ENCODE measurements at places on chromosomes 4 and X.

DNA sequence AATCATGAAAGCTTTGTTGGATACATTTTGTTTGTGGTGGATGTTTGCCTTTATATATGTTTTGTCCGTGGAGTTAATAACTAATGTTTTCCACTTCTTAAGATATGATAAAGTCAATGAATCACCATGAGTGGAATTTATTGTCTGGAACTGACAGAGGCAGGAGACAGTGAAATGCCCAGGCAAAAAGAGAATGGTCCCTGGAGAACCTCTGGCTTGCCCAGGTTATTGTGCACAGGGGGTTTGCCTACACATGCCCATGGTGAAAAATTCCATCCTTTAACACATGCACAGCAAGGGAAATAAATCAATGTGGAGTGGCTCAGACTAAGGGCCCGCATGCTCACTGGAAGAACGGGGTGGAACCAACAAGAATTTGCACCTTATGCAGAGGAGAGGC is 964.3 kb upstream of the GRIA3 start:
- no peak for DNase-seq

DNA sequence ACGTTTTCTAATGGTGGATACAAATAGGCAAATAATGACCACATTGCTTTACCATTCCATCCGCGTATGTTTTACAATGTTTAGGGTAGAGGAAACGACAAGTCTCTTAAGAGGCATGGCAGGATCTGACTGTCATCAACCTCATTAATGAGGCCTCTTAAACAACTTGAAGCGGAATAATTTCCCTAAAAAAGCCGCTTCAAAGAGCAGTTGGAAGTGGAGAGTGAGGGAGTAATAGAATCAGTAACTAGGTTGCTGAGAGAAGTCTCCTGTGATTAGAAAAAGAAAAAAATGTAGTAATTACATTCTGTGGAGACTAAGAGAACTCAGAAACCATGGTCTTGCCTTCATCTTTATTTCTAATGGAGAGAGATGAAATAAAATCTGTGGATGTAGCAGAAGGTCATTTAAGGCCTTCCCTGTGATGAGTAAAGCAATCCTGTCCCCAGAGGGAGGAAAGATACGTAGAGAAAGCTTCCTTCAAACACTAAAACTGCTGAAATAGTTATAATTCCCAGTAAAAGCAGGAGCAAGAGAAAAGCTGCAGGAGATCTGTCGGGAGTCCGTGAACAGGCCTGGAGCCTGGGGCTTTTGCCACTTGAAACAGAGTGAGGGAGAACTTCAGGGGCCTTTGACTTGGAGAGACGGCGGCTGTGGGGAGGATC is 11.1 kb upstream of the SEPSECS start:
- DNase-seq: no peak

DNA sequence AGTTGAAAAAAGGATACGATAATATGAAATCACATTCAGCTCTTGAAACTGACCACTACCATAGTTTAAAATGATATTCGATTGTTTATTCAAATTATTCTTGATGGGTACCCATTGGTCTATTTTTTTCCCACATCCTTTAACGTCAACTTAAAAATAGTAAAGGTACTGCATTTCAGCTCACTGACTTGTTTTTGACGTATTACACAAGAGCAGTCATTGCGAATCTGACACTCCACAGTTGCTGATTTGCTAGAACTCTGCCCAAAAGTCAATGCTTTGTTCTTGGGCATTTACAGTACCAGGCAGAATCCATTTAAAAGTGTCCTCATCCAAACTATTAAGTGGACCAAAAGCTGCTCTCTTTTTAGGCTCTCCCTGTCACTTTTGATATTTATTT is 1.2 kb upstream of the PDS5A start:
- no peak for DNase-seq

DNA sequence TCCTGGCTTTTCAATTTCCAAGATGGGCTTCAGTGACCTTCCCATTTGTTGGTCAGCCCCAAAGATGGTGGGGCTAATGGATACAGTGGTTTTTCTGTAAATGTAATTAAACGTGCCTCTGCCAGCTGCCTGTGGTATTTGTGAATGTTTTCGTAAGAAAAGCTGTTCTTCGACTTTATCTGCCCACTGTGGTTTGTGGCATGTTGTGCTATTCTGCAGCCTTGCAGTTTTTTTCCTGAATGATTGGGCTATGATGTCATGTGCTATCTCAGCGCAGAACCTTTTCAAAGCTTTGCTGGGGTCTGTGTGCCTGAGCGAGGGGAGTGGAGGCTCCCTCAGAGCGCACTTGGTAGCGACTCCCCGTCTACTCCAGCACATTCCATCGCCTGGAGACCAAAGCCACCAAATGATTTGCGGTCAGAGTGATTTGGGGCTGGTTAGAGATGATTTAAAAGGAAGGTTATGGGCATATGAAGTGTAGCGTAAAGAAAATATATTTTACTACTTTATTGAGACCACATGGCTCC is 137.5 kb downstream of the PALLD start:
- no peak for DNase-seq

- DNase-seq: no peak
These were observed 88.4 kb upstream of the STIM2 start for GRCh38 chr4:26772096-26772873.

GRCh38 chr4:40121515-40121914 is 64.9 kb downstream of the N4BP2 start:
- DNase-seq: no peak

DNA sequence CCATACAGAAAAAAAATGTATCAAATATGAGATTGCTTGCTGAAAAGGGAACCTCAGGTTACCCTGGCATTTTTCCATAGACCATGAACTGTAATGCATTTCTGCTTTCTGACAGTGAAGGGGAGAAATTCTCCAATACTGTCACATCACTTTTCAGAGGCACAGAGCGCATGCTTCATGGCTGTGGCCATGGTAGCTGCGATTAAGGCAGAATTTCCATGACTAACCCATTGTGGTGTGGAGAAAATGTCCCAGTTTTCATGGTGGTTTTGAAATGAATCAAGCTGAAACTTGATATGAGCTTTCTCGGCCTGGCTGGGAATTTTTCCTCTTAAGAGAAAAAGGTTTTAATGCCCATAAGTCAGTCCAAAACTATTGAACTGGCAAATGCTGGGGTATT is 39.5 kb upstream of the MAP3K15 start:
- DNase-seq: no peak

- DNase-seq: no peak
These were observed 49.0 kb downstream of the HTRA3 start for GRCh38 chr4:8318509-8318908.

DNA sequence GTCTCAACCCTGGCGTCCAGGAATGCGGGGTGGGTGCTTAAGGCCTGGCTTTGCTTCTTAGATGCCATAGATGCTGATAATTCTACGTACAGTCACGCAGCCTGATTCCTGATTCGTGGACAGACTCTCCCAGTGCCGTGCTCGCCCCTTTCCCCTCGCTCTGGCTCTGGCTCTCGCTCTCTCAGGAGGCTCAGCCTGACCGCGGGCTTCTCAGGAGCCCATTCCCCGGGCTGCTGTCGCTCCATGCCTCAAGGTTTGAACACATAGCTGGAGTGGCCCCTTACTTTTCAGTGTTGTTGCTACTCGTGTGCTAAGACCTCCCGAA is 59.2 kb upstream of the ZC4H2 start:
- no peak for DNase-seq

DNA sequence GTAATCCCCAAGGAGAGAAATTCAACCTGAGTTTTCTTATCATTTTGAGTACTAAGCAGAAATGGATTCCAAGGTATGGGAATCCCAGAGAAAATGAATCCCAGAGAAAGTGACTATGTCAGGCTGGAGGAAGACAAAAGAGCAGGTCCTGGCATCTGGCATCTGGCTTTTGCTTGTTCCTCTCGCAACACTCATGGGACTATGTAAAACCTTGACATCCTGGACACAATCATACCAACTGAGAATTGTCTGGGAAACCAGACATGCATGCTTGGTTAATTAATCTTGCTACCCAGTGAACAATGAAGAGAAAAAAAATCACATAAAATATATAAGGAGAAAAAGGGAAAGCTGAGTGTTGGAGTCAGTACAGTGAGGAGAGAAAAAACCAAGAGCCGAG is 12.9 kb downstream of the DCAF8L1 start:
- DNase-seq: no peak

- no peak for DNase-seq
These were observed 94.1 kb upstream of the TLR2 start for GRCh38 chr4:153589703-153590595.

GRCh38 chr4:48030470-48030869 is 13.9 kb downstream of the NIPAL1 start:
- DNase-seq: no peak

DNA sequence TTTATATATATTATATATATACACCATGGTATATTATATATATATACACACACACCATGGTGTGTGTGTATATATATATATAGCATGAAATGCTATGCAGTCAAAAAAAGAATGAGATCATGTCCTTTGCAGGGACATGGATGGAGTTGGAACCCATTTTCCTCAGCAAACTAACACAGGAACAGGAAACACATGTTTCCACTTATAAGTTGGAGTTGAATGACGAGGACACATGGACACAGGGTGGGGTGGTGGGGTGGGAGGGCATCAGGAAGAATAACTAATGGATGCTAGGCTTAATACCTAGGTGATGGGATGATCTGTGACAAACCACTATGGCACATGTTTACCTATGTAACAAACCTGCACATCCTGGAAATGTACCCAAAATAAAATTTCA is 293.6 kb upstream of the NDST3 start:
- DNase-seq: no peak

GRCh38 chrX:23699636-23700194 is 32.4 kb downstream of the PRDX4 start:
- DNase-seq: no peak

GRCh38 chr4:3025881-3026280 is 48.5 kb downstream of the HTT-AS start:
- DNase-seq: no peak

DNA sequence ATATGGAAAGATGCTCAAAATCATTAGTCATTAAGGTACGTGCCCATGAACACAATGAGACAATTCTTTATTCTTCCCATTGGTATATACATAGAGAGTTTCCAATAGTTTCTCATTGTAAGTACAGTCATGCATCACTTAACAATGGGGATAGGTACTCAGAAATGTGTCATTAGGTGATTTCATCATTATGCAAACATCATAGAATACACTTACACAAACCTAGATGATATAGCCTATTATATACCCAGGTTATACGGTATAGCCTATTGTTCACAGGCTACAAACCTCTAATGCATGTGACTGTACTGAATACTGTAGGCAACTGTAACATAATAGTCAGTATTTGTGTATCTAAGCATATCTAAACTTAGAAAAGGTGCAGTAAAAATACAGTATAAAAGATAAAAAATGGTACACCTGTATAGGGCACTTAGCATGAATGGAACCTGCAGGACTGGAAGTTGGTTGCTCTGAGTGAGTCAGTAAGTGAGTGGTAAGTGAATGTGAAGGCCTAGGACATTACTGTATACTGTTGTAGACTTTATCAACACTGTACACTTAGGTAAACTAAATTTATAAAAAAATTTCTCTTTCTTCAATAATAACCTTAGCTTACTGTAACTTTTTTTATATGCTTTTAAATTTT is 49.6 kb downstream of the KLHL13 start:
- DNase-seq: no peak

DNA sequence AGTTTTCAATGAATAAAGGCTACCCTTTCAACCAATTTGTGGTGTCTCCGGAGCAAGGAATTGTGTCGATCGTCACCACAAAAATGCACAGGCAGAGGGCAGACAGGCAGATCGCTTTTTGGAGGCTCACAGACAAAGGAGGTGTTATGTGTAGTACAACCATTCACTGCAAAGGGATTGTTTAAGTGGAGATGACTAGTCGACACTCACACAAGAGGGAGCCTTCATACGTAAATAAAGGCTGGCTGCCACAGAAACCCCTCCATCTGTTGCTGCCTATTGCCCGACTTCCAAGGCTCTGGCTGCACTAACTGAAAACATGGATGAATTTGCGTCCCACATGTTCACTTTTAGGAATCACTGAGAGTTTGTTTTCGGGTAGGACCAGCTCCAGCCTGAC is 281.1 kb downstream of the NKX6-1 start:
- peak; percentile 78 for DNase-seq

- no peak for DNase-seq
These were observed 28.4 kb downstream of the NPNT start for GRCh38 chr4:105923497-105924238.

Measured in NCI-H1694 treated with DMSO at 0.1 percent for 48 hours (cell line).